H4 (cell line): ENCODE measurements at places on chromosomes 4 and X. TPM values are rescaled to one million over a fixed set of nuclear protein-coding genes. Genes with fewer than 3 reads are reported as not detected.

PAGE2 gene
- total RNA-seq, result 0.48 TPM in 1 of 2 replicates, not detected in the other

DNA sequence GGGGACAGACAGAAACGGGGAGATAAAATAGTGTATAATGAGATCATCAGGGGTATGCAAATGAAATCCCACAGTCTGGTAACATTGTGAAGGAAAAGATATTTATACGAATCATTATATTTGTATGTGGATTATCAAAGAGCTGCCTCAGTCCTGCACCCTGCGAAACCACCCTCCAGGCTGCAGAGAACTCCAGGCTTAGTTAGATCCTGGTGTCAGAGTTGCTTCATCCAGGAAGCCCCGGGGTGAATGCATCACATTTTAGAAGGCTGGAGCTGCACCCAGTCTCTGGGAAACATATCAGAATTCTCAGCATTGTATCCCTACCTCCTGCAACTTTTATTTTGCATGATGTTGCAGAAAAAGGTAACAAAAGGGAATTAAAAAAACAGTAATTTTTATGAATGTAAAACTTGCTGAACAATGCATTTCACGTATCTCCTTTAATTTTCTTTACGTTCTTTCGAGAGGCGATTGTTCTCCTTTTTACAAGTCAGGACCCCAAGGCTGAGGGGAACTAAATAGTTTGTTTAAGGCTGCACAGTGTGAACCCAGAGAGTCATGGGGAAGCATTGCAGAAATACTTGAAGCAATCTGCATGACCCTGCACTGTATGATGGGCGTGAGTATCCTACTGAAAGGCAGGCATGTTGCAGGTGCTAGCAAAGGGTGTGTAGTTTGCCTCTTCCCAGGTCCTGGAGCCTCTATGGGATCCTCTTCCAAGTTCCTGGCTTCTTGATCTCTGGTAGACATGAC, 299.5 kb upstream of the CLNK start:
- no peak for DNase-seq

TCEANC gene
- 3.5 and 4.4 TPM in 2 replicates for total RNA-seq

- no peak for DNase-seq
These were observed 33.0 kb upstream of the FRAS1 start for GRCh38 chr4:78024085-78024484.

DNA sequence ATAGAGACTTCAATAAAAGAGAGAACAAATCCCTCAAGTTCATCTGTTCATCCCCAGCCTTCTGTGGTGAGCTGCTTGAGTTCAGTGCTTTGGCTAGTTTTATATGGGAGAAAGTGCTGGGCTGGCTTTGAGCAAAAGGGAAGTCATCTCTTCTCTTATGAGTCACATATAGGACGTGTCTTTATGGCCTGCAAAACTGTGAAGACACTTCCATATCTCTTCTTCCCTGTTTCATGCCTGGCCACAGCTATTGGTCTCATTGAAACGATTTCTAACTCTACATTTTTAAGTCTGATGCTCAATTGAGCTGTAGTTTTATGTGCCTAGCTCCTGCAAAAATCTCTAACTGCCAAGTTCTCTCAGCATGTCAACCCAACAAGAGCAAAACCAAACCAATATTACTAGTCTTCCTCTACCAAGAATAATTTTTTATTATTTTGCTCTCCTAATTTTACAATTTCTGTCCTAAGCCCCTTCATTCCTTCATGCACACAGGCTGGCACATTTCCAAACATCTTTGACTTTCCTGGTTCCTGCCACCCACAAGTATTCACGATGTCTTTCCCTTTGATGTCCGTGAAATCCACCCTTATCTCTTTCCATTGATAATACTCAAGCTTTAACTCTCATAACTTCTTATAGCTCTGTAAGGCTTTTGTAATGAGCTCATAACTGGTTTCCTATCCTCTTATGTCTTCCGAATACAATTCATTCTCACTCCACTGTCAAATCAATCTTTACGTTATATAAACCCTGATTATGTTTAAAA, 165.3 kb downstream of the BTC start:
- no peak for DNase-seq

KCNE5 gene
- total RNA-seq, result 0.14 TPM in 1 of 2 replicates, not detected in the other

DNA sequence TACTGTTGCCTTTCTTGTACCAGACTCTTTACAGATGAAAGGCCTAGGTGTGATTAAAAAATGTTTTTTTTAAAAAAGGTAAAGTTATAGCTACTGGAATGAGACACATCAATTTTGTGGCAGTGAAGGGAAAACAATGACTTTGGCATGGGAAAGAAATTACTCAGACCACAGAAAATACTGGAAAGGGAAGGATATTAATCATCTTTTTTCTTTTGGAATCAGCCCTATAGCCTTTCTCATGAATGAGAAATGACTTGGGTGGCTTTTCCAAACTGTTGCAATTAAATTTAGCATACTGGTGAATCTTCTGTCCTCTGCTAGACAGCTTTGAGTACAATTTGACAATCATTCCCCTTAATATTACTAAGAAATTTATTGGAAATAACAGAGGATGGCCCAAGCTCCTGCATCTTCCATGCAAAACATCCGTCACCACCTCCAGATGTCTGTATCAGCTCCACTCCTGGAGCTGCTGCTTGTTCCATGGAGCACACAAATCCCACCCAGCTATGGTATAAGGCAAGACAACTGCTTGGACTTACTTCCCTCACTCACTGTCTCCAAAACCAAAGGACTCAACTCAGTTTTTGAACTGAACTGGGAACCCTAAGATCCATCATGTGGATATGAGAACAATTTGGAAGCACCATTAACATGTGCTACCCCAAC, 97.6 kb upstream of the ARSJ start:
- DNase-seq, result no peak

DNA sequence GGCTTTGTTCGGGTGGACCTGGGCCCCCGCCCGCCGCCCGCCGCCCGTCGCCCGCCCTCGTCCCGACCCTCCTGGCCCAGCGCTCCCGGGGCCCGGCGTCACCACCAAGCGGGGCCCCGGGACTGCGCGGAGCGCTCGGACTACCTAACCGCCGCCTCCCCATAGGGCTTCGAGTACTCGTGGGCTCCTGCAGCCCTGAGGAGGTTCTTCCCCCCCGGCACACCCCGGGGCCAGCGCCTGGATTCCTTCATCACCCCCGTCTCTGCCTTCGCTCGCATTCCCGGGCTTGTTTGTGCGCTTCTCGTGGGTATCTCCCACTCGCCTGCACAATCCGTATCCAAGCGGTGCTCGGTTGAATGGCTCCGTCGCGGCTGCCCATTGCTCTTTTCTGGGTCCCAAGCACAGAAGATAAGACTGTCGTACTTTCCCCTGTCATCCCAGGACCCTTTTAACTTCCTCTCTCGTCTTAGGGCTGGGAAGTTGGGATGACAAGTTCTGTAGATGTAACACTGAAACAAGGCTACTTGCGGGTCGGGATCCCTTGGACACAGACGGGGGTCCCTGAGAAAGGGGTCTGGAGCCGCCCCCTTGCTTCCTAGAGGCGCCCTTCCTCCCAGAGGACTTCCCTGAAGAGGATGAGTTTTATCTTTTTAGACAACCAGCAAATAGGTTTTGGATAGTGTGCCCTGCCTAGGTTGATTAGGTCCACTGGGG, 565 bp downstream of the MOB1B start:
- no peak for DNase-seq

- DNase-seq, result peak; percentile 71
These were observed 16.9 kb upstream of the TMEM165 start for GRCh38 chr4:55378617-55379467.

- no peak for DNase-seq
These were observed 17.1 kb upstream of the CT47C1 start for GRCh38 chrX:119055687-119056086.

PNMA5 gene
- total RNA-seq, result not detected in 2 replicates

ZAR1 gene
- total RNA-seq, result not detected in 2 replicates

DNA sequence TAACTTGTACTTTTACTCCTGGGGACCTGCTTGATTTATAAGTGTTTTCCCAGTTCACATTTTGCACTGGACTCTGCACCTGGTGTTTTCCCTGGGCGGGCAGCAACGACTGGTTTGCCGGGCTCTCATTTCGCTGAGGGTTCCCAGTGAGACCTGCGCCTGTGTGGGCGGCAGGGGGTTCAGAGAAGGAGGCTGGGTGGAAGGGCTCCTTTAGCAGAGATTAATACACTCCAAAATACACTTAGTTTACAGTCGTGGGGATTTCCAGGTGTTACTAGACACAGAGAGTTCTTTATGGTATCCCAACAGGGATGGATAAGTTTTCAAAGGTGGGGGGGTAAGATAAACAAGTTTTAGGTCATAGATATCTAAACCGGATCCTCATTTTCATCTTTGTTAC, 53.0 kb upstream of the SHISA3 start:
- DNase-seq, result no peak
